Adrenal gland (tissue), 19 donors: ENCODE measurements at places on chromosomes 6 and 20. TPM values are rescaled to one million over a fixed set of nuclear protein-coding genes. Genes with fewer than 3 reads are reported as not detected.
A peak's percentile ranks its signal among the peaks of the same experiment; 100 is the strongest.

TSHZ2 gene
- total RNA-seq, result 29.1 TPM

DNA sequence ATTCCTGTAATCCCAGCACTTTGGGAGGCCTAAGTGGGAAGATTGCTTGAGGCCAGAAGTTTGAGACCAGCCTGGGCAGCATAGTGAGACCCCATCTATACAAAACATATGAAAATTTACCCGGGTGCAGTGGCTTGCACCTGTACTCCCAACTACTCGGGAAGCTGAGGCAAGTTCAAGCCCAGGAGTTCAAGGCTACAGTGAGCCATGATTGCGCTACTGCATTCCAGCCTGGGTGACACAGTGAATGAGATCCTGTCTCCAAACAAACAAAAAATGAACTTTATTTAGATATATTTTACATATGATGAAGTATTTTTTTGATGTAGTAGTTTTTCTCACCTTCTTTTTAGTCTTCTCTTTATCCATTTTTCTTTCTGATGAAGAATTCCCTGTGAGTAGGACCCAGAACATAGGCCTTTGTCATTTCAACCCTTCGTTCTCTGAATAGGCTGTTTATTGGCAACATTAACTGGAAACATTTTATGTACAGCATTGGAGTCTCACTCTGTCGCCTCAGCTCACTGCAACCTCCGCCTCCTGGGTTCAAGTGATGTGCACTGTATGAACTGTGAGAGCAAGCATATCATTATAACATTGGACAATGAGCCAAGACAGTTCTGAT, 10.9 kb downstream of the KIF3B start:
- DNase-seq, result peak; percentile 16
- no peaks in the 10 kb centered on the region for H3K36me3 ChIP-seq
- no peak overlapping the region for H3K4me3 ChIP-seq
- peaks cover 9% of the 10 kb centered on the region for H3K4me1 ChIP-seq

SRC gene
- 83.0 TPM for total RNA-seq

DNA sequence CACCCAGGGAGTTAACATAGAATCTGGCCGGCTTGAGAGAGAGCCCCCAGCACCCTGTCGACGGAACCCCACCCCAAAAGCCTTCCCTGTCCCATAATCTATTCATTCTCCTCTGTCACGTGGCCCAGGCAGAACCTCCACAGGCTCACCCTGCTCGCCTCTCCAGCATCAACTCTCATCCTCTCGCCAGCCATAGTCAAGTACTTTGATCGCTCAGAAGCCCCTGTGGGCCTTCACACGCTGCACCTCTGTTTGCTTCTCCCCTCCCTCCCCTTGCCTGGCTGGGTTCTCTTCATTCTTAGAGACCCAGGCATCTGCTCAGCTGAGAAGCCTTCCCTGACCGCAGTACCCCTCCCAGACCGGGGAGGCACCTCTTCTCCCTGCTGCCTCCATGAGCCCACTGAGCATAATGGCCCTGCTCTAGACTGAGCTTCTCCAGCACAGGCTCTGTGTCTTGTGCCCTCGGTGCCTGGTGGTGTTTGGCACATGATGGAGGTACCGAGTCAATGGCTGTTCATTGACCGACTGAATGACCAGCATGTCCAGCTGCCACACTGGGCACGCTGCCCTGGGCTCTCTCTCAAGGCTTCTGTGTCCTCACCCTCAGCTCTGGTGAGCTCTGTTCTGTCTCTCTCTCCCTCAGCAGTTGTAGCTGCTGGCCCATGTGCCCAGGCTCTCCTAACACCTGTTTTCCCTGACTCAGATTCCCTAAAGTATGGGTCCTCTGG, 33.7 kb downstream of the PKIG start:
- H3K4me3 ChIP-seq, result no peak overlapping the region
- peak overlapping the region; percentile 18 for H3K27ac ChIP-seq
- H3K4me1 ChIP-seq, result no peaks in the 10 kb centered on the region
- DNase-seq, result peak; percentile 74
- H3K27me3 ChIP-seq, result no peaks in the 10 kb centered on the region

DNA sequence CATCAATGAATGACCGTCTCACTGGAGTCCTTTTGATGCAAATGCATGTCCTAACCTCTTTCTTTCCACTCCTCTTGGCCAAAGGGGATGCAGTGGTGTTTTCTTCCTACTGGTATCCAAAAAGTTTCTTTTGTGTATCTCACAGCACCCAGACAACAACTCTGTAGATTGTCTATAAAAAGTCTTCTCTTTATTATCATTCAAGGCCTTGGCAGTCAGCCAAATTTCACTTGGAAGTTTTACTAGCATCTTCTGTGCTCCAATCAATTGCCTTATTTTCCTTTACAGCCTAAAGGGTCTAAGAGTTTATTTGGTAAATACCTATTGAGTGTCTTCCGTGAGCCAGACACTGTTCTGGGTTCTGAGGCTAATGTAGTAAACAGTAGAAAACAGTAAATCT, 150.2 kb upstream of the RNF217 start:
- no peaks in the 10 kb centered on the region for H3K4me1 ChIP-seq
- no peak for DNase-seq
- no peaks in the 10 kb centered on the region for H3K27me3 ChIP-seq
- H3K27ac ChIP-seq, result no peak overlapping the region

DNA sequence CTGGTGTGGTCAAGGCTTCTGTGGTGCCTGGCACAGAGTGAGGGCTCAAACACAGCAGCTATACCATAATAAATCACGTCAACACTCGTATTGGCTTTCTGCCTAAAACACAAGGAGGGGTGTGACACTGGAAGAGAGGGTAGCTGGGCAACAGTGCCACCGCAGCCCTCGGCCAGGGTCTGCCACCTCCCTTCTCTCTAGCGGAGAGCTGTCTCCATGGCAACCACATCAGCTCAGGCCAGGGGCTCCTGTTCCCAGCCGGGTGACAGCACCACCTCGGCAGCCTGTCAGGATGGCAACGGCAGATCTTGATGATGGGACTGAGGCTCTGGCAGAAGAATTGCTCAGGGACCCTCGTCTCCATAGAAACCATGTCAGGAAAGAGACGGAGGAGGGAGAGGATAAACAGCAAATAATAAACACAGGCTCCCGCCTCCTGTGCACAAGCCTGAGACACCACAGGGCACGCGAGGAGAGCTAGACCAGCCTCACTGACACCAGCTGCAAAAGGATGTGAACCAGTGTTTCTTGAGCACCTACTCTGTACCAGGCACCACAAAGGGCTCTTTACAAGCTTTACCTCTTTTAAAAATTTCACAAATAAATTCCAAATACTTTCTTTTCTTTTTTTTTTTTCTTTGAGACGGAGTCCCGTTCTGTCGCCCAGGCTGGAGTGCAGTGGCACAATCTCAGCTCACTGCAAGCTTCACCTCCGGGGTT, 50.4 kb upstream of the TLDC2 start:
- H3K27me3 ChIP-seq, result no peaks in the 10 kb centered on the region
- no peak overlapping the region for H3K27ac ChIP-seq
- H3K4me3 ChIP-seq, result no peak overlapping the region
- peaks cover 45% of the 10 kb centered on the region for H3K4me1 ChIP-seq
- peaks cover 50% of the 10 kb centered on the region for H3K36me3 ChIP-seq

PLG gene
- not detected for total RNA-seq

DNA sequence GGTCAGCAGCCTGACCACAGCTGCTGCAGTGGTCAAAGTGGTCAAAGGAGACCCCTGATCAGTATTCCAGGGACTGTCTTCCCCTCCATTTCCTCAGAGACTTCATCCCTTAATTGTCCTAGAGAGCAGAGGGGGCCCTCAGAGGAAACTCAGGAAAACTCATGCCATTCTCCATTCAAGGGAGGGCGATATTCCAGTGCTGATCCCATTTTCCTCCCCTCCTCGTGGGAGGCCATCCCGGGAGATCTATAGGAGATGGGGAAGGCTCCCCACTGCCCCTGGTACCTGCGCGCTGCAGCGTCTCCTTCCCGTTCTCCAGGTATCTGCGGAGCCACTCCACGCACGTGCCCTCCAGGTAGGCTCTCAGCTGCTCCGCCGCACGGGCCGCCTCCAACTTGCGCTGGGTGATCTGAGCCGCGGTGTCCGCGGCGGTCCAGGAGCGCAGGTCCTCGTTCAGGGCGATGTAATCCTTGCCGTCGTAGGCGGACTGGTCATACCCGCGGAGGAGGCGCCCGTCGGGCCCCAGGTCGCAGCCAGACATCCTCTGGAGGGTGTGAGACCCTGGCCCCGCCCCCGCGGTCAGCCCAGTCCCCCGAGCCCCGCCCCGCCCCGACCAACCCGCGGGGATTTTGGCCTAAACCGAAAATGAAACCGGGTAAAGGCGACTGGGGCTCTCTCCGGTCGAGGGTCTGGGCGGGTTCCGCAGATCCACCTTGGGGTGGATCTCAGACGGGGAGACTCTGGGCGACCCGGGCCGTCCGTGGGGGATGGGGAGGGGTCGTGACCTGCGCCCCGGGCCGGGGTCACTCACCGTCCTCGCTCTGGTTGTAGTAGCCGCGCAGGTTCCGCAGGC, 878 bp downstream of the HLA-C start:
- DNase-seq, result peak; percentile 45
- no peaks in the 10 kb centered on the region for H3K27me3 ChIP-seq
- H3K36me3 ChIP-seq, result peaks cover 20% of the 10 kb centered on the region
- peak overlapping the region; percentile 97 for H3K27ac ChIP-seq
- H3K4me1 ChIP-seq, result peaks cover 4% of the 10 kb centered on the region
- peak overlapping the region; percentile 69 for H3K4me3 ChIP-seq

SEMG1 gene
- not detected for total RNA-seq

DNA sequence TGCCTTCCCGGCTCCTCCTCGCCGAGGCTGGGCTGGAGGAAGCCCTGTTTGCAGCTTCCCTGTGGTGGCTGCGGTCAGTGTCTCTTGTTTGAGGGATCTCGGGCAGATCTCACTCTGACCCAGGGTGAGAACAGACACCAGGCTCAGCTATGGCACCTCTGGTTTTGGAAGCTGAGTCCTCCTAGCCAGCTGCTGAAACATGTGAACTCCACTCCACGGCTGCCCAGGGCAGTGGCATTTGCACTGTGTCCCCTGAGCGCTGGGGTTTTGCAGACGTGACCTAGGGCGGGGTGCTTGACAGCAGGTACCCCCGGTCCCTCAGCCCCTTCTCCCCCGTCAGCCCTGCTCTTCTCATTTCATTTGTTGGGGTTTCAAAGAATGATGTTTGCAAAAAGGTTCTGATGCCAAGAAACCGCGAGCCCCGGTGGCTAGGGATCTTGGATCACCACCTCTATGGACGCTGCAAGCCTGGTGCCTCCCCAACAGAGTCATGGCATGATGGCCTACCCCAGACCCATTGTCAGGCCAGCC, 55.0 kb upstream of the DACT2 start:
- H3K36me3 ChIP-seq, result no peaks in the 10 kb centered on the region
- no peak overlapping the region for H3K27ac ChIP-seq
- H3K27me3 ChIP-seq, result no peaks in the 10 kb centered on the region
- no peak overlapping the region for H3K4me3 ChIP-seq

DNA sequence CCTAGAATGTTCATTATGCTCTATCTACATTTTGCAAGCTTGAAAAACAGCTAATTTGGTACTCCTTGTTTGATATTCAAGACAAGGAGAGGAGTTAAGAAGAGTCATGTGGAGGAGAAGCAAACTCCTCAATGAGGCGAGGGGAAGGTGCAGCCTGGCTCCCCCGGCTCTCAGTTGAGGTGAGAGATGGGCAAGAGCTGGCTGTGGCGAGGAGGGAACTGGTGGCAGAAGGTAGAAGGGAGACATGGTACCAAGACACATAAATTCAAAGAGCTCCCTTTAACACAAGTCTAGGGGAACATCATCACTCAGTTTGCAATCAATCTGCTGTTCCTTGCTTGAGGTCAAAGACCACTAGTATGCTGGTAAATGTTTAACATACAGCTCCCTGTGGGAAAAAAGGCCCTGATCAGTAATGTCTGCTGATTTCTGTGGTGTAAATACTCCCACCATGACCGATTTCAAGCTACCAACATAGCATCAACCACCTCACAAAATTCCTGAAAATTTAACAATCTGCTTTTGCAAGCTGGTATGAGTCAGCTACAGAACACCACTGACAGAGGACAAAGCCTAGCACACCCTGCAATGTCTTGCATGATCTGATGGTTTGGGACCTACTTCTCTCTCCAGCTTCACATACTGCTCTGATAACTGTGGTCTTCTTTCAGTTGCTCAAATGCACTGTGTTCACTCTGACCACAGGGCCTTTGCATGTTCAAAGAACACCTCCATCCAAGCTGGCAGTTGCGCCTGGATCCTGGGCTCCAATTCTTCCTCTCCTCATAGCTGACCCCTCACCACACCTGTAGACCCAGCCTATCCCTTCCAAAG, 516.3 kb upstream of the CHD6 start:
- H3K36me3 ChIP-seq, result no peaks in the 10 kb centered on the region
- no peak for DNase-seq
- H3K27ac ChIP-seq, result no peak overlapping the region
- no peaks in the 10 kb centered on the region for H3K27me3 ChIP-seq
- no peak overlapping the region for H3K4me3 ChIP-seq
